ENCODE measurements at places on chromosomes 3 and 15. TPM values are rescaled to one million over a fixed set of nuclear protein-coding genes. Genes with fewer than 3 reads are reported as not detected.

The MESP1 gene
- total RNA-seq: 0.75 TPM

The MOBP gene
- total RNA-seq: not detected

The LMAN1L gene
- not detected for total RNA-seq

The SLC6A20 gene
- not detected for total RNA-seq

The TASOR gene
- 78.4 TPM for total RNA-seq

The EIF4G1 gene
- 358 TPM for total RNA-seq

The CHRFAM7A gene
- total RNA-seq: 0.10 TPM

The CPNE9 gene
- not detected for total RNA-seq

The GCNT3 gene
- total RNA-seq: 1.7 TPM

The GOLGA6D gene
- total RNA-seq: not detected

The ZBTB20 gene
- total RNA-seq: 62.4 TPM

The SLC35G2 gene
- total RNA-seq: 14.3 TPM

The TIMP4 gene
- 0.42 TPM for total RNA-seq

The APOD gene
- 5.5 TPM for total RNA-seq

The ANKDD1A gene
- 4.6 TPM for total RNA-seq

The FANCD2OS gene
- not detected for total RNA-seq

The STRC gene
- 0.08 TPM for total RNA-seq

The CNOT10 gene
- total RNA-seq: 14.7 TPM

The TTLL13 gene
- total RNA-seq: not detected

The PLA2G4D gene
- total RNA-seq: not detected

The CLSTN2 gene
- total RNA-seq: 25.4 TPM

The ARHGAP11A gene
- total RNA-seq: 2.2 TPM

The SLCO2A1 gene
- not detected for total RNA-seq

The SOX2 gene
- total RNA-seq: not detected

The RAB27A gene
- total RNA-seq: 0.94 TPM

The IL5RA gene
- total RNA-seq: not detected

The CCDC9B gene
- total RNA-seq: 30.1 TPM

The NDN gene
- 22.6 TPM for total RNA-seq

The OR5K2 gene
- not detected for total RNA-seq

The ELL3 gene
- total RNA-seq: 2.7 TPM

The ZNF662 gene
- 1.1 TPM for total RNA-seq

The GXYLT2 gene
- total RNA-seq: 66.4 TPM

The DLL4 gene
- total RNA-seq: 0.13 TPM

The SLC22A14 gene
- total RNA-seq: 0.78 TPM

The TOMM70 gene
- 102 TPM for total RNA-seq

The AMIGO3 gene
- 1.8 TPM for total RNA-seq

The CDC25A gene
- 2.5 TPM for total RNA-seq

The SI gene
- total RNA-seq: not detected

The KLHL40 gene
- total RNA-seq: 67.1 TPM

The TERB2 gene
- total RNA-seq: not detected

The B3GALNT1 gene
- 2.3 TPM for total RNA-seq

The SLC6A1 gene
- total RNA-seq: 0.26 TPM

The ACTC1 gene
- 6,424 TPM for total RNA-seq

The CFAP161 gene
- 0.24 TPM for total RNA-seq

The KLHL6 gene
- not detected for total RNA-seq

The ATP13A5 gene
- not detected for total RNA-seq

The SPESP1 gene
- 13.8 TPM for total RNA-seq

The LNP1 gene
- 8.7 TPM for total RNA-seq

The DNAH12 gene
- 0.32 TPM for total RNA-seq

The LSG1 gene
- 32.6 TPM for total RNA-seq

The CAMK1 gene
- 7.2 TPM for total RNA-seq

The LRTM1 gene
- total RNA-seq: 0.16 TPM

The PRSS50 gene
- 0.68 TPM for total RNA-seq

The CCR3 gene
- not detected for total RNA-seq

The SKIL gene
- total RNA-seq: 34.0 TPM

The SELENOT gene
- total RNA-seq: 163 TPM

The CCDC54 gene
- total RNA-seq: not detected

The GPR156 gene
- 1.2 TPM for total RNA-seq

The CHRM5 gene
- not detected for total RNA-seq
